Uterine smooth muscle cell (primary cell): ENCODE measurements at places on chromosomes 5 and 9. TPM values are rescaled to one million over a fixed set of nuclear protein-coding genes. Genes with fewer than 3 reads are reported as not detected.

PCDHGA9 gene
- total RNA-seq, result 4.0 and 4.2 TPM in 2 replicates

SPINK1 gene
- total RNA-seq, result 0.33 TPM in 1 of 2 replicates, not detected in the other

SH3GL2 gene
- 0.33 and 0.50 TPM in 2 replicates for total RNA-seq

OMD gene
- not detected in 2 replicates for total RNA-seq

IRX2 gene
- total RNA-seq, result under 0.01 and 0.11 TPM in 2 replicates

TMEM252 gene
- total RNA-seq, result 0.12 TPM in 1 of 2 replicates, not detected in the other
